ENCODE measurements at places on chromosomes 2 and 18.

- no peak for DNase-seq
Observed at GRCh38 chr2:6999211-6999877, 82.1 kb downstream of the RNF144A start.

- DNase-seq: no peak
Observed at GRCh38 chr2:39708003-39708402, 42.3 kb downstream of the TMEM178A start.

GRCh38 chr18:64111950-64112349 lies 36.9 kb downstream of the LINC00305 start:
- no peak for DNase-seq

- no peak for DNase-seq
Observed at GRCh38 chr18:8711736-8712135, 6.4 kb downstream of the MTCL1 start.

GRCh38 chr18:50654658-50655550 lies 95.0 kb downstream of the MAPK4 start:
- DNase-seq: no peak

- DNase-seq: no peak
Observed at GRCh38 chr2:120995656-120996190, 260.1 kb downstream of the GLI2 start.

GRCh38 chr18:59479776-59480175 lies 120.7 kb upstream of the LMAN1 start:
- no peak for DNase-seq

- DNase-seq: no peak
Observed at GRCh38 chr2:45191146-45191863, 182.1 kb upstream of the SIX2 start.

GRCh38 chr2:172193331-172194089 lies 90.8 kb upstream of the DLX2 start:
- DNase-seq: no peak

DNA sequence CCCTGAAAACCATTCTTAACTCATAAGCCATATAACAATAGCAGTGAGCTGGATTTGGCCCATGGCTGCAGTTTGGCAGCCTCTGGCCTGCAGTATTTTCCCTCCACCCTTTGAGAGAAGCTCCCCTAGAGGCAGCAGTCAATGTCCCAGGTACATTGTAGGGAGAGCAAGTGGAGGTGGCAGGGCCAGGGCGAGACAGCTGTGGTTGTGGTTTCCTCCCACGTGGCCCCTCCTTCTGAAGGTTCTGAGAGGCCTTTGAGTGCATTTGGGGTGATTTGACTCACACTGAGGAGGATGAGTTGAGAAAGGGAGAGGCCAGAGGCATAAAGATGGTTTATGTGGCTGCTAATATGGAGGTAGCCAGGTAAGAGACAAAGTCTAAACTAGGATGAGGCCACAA lies 45.5 kb upstream of the LDAH start:
- DNase-seq: no peak

DNA sequence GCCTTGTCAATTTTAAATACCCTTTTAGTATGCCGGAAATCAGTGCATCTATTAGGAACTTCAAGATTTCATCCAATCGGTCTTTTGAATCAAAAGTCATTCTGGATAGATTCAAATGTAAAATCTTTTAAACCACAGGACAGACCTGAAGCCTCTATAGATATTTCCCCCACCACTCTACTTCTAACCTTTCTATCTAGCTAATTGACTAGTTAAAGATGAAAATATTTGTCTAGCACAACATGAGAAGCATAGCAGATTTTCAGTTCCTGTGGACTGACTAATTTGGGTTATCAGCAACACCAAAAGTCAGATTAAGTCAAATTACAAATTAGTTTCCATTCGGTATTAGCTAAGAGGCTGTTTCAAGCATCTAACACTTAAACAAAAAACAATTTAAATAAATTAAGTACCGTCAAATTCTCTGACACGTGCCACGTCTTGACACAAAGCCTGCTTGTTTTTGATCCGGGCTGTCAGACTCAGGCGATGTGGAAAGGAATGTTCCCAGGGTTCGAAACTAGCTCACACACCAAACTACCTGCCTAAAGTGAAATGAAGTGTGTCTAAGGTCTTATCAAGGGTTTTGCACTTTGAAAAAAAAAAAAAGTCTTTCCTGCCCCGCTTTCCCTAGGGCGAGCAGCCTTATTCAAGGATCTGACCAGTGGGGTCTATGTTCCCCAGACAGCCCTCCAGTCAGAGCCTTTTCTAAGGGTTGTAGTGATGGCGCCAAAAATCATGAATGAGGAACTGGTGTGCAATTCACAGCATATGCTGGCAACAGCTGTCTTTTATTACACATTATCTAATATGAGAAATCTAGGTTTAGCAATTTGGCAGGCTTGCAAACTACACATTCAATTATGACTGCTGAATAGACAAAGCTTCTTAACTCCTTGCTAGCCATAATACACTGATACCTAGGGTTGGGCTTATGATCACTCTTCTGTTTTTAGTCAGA lies 4.7 kb downstream of the CYTIP start:
- no peak for DNase-seq

- DNase-seq: no peak
Observed at GRCh38 chr2:168889635-168890005, 610 bp downstream of the SPC25 start.

DNA sequence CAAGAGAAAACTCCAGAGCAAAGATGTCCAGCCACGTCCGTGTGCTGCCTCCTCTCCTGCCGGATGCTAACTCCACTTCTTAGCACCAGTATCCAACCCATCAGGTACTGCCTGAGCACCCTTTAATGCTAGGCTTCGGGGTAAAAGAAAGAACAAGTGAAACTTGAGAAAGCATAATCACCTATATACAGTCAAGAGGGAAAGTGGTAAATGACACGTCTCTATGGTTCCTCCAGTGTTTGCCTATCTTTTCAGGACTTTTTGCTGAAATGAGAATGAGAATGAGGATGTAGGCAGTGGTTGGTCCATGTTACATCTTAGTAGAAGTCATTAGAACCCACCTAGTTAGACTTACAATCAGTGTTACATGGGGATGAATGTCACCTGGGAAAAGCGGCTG lies 47.9 kb downstream of the EPHA4 start:
- no peak for DNase-seq

GRCh38 chr2:140600116-140600515 lies 1530.7 kb downstream of the LRP1B start:
- DNase-seq: no peak

DNA sequence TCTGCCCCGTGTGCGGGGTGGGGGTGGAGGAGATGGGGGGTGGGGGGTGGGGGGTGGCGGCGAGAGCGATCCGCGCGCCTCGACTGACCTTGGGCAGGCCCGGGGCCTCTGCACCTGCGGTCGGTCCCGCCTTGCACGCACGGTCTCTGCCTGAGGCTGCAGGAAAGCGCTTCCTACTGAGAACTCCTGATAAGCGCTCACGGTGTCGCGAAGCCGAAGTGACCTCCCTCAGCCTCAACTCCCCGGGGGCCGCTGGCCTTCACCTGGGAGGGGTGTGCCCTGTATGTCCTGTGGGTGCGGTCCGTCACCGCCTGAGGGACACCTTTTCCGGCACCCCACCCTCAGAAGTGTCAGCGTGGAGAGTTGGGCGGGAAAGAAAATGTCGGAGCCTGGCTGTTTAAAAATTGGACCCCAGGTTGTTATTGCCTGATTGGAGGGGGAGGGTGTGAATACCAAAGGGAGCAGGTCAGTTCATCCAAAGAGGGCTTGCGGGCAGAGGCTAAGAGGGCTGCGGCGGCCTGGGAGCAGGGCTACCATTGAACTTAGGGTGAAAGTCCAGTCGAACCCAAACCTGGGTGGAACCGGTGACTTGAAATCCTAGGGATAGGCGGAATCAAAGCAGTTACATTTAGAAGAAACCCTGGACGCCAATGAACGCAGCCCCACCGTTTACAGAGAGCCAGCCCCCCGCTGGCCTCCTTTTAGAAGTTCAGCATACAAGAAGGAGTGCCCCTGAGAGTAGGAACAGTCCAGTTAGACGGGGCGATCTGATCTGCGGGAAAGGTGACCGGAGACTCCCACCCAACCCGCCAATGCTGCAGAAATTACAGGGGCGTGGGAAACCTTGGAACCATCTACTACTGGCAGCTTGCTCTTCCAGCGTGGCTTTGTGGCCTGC lies 1.2 kb downstream of the MAL start:
- no peak for DNase-seq

DNA sequence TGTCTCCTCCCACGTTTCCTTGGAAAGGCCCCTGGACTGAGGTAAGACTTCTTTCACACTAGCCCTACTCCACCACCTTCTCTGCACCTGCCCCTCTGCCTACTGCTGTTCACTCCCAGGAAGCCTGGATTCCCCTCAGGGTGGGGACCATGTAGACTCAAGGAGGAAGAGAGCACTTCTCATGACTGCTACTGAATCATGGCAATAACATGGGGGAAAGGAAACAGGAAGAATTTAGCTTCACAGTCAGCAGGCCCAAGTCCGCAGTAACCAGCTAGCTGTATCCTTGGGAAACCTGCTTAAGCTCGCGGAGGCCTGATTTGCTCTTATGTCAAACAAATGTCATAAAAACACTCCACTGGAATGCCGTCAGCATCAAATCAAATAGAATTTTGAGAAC lies 126.2 kb upstream of the CAPN13 start:
- DNase-seq: no peak

DNA sequence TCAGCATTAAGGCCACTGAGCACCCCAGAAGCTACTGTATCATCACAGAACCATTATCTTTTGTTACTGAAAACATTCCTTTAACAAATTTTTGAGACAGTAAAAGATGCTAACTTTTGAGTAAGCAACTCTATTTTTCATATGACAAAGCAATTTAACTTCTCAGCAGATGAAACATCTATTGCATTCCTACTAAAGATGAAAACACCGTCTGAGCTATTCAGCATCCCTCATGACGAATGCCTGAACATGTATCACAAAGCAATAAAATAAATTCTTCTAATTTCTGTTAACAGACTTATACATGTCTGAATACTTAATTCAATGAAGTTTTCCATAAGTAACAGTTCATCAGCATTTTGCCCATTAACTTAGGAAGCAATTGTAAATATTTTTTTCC lies 23.9 kb downstream of the CHN1 start:
- DNase-seq: no peak

- no peak for DNase-seq
Observed at GRCh38 chr18:23588836-23589560, 2.7 kb upstream of the NPC1 start.

DNA sequence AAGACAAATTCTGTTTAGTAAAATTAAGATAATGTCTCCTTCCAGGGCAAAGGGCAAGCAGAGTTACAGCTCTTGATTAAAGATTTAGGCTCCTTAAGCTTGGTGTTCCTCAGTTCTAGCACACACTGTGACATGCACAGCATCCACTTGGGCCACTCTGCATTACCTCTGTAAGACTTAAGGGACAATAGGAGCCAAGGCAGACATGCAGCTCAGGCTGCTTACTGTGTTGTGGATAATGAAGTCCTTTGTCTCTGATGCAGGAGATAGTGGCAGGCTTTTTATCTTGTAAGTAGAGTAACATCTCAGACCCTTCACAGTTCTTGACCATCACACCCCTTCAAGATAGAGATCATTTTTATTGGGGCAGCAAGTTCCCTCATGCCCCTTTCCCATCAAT lies 31.2 kb downstream of the RBM45 start:
- DNase-seq: no peak

GRCh38 chr2:68879296-68879695 lies 8.1 kb upstream of the BMP10 start:
- DNase-seq: no peak

DNA sequence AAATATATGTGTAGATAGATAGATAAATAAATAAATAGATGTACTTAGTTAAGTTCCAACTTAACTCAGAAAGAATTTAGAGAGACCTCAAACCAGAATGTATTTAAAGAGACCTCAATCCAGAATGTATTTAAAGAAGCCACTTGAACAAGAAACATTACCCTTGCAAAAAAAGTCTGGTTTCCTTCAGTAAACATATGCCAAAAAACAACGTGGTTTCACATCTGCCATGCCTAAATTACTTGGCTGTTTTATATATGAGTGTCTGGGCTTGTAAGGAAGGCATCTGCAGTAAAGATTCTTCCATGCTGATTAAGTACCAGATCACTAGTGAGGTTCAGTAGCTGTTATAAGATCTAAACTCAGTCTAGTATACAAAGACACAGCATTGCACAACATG lies 29.1 kb upstream of the RPE start:
- no peak for DNase-seq

GRCh38 chr2:54752439-54752838 lies 29.0 kb downstream of the EML6 start:
- DNase-seq: no peak

- DNase-seq: no peak
Observed at GRCh38 chr2:157261199-157261782, 3.8 kb downstream of the GALNT5 start.

DNA sequence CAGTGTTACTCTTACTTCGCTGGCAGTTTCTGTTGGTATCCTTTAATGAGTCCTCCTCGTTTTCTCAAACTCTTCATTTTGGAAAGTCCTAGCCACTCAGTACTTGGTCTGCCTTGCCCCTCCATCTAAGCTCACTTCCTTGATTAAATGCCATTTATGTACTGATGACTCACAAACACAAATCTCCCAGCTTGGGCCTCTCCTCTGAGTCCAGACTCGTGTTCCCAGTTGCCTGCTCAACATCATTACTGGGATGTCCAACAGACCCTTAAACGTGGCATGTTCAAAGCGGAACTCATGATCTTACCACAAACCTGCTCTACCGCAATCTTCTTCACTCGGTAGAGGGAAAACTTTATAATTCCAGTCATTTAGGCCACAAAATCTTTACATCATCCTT lies 13.8 kb upstream of the CCDC68 start:
- no peak for DNase-seq

- no peak for DNase-seq
Observed at GRCh38 chr2:171348056-171348455, 85.7 kb downstream of the METTL8 start.

DNA sequence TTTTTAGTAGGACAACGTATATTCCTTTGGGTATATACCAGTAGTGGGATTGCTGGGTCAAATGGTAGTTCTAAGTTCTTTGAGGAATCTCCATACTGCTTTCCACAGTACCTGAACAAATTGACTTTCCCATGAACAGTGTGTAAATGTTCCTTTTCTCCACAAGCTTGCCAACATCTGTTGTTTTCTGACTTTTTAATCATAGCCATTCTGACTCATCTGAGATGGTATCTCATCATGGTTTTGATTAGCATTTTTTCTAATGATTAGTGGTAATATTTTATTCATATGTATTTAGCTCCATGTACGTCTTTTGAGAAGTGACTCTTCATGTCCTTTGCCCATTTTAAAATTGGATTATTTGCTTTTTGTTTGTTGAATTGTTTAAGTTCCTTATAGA lies 58.4 kb upstream of the CERS6 start:
- no peak for DNase-seq

GRCh38 chr2:232880764-232881351 lies 10.8 kb downstream of the SNORC start:
- no peak for DNase-seq

DNA sequence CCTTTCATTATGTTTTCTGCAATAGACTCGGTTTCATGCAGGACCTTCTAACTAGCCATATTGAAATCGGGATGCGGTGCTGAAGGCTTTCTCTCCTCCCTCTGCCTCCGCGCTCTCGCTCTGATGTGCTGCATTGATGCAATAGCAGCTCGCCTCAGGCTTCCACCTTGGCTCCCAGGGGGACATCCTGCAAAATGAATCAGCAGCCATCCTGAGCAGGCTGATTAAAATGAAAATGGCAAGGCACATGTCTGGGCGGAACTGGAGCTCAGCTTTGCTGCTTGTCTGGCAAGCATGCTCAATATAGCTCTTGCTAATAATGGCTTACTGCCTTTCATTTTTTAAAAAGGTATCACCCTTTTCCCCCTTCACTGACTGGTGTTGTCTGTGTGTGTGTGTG lies 806 bp upstream of the MYT1L start:
- peak; percentile 35 for DNase-seq

GRCh38 chr18:55247032-55247431 lies 287.8 kb upstream of the CCDC68 start:
- DNase-seq: no peak

- DNase-seq: no peak
Observed at GRCh38 chr2:98515250-98515991, 70.8 kb downstream of the INPP4A start.
